ENCODE measurements at places on chromosomes 2 and 18.

GRCh38 chr2:228430986-228431385, 249.5 kb upstream of the SPHKAP start:
- no peak for DNase-seq

DNA sequence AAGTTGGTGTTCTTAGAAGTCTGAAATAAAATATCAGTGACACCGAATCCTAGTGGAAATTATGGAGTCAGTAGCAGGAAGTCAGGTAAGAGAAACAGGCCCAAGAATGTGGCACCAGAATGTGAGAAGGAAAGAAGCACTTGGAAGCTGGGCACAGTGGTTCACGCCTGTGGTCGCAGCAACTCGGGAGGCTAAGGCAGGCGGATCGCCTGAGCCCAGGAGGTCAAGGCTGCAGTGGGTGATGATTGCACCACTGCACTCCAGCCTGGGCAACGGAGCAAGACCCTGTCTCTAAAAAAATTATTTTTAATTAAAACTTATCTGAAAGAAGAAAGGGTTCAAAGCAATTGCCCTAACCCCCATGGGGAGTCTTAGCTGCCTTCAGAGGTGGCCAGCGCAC, 268.3 kb upstream of the SALL3 start:
- no peak for DNase-seq

- no peak for DNase-seq
Observed at GRCh38 chr2:126653109-126653508, 2.8 kb upstream of the GYPC start.

GRCh38 chr18:50171406-50171805, 23.5 kb downstream of the MYO5B start:
- DNase-seq = no peak

DNA sequence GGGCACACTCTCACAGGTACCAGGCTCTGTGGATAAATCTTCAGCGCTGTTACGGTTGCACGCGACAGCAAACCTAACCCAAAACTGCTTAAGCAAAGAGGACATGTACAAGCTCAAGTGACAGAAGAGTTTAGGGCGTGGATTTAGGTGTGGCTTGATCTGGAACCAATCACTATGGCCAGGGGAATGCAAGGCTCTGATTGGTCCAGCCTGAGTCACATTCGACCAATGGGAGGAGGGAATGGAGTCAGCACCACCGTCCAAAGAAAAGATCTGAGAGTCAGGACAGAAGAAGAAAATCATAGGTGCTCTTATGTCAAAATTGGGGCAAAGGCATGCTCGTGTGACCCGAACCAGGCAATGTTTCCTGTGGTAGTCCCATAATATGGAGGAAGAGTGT, 139.0 kb downstream of the TRIM43 start:
- DNase-seq = no peak

GRCh38 chr2:172038604-172039003, 38.9 kb downstream of the METAP1D start:
- DNase-seq = no peak

All from stimulated activated CD4-positive, alpha-beta T cell treated with anti-CD3 and anti-CD28 coated beads, Interleukin-12 subunit alpha, Interleukin-12 subunit beta, amount 100 ng/mL, for 24 hours (primary cell).